ENCODE measurements at places on chromosomes 4 and X.

DNA sequence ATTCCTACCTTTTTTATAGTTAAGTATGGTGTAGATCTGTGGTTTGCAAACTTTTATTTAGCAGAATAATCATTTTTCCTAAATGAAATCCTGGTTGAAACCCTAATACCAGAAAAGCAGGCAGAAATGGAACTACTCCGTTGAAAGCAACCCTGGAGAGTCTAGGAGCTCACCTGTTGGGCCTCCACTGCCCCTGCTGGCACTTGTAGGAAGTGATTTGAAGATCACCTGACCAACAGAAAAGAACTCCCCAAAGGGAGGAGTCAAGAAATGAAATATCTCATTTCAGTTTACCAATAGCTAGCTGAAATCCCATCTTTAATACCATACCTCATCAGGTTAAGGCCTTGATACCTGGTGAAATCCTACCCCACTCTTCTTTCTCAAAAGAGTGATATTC lies 277.1 kb downstream of the KLHL13 start:
- no peak for DNase-seq

DNA sequence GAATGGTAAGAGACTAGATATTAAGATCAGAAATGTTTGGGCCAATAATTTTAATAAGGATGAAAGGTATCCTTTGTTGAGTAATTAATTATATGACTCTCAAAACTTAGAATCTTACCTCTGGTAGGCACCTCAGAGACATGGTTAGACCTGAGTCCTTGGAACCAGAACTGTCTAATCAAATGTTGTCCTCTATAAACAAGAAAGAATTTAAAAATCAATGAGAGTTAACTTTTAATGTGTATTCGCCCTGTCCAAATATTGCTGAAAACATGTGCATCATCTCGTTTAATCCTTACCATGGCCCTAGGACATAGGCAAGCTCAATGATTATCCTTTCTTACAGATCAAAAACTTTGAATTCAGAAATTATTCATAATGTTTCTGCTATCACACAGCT lies 24.0 kb upstream of the NUDT11 start:
- DNase-seq, result no peak

DNA sequence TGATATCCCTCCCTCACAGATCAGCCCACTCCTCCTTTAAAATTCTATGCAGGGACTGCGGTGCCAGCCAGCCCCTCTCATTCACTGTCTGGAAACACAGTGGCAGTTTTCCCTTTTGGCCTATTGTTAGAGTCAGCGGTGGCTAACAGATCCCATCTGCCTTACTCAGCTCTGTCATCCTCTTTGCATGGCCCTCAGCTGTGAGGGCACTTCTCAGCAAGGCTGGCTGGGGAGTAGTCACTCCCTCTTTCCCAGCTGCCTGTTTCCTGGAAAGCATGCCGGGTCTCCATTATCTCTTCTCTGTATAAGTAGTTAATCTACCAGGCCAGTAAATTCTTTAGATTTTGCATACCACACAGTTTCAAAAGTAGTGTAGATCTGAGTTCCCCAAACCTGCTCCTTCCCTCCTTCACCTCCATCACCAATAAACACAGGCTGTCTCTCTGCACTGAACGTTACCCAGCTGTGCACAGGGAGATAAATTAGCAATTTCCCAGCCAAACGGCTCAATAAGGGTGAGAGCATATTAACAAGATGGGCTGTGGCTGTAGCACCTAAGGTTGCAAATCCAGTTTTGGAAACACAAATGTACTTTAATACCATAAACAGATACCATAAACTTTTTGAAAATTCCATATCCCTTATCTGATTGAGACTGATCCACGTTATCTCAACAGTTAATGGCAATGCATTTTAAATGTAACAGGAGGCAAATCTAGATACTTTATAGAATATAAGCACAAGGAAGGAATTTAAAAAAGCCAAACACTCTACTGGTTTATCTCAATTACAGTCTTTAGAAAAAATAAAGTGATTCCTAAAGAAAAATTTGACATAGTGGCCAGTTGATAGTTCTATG lies 229.3 kb downstream of the ANKRD50 start:
- no peak for DNase-seq

DNA sequence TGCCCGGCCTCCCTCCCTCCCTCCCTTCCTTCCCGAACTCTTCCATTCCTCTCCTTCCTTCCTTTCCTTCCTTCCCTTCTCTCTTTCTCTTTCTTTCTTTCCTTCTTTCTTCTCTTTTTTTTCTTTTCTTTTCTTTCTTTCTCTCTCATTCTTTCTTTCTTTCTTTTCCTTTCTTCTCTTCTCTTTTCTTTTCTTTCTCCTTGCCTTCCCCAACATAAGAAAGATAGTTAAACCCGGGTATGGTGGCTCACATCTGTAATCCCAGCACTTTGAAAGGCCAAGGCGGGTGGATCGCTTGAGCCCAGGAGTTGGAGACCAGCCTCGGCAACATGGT lies 25.4 kb downstream of the NSD2 start:
- no peak for DNase-seq

DNA sequence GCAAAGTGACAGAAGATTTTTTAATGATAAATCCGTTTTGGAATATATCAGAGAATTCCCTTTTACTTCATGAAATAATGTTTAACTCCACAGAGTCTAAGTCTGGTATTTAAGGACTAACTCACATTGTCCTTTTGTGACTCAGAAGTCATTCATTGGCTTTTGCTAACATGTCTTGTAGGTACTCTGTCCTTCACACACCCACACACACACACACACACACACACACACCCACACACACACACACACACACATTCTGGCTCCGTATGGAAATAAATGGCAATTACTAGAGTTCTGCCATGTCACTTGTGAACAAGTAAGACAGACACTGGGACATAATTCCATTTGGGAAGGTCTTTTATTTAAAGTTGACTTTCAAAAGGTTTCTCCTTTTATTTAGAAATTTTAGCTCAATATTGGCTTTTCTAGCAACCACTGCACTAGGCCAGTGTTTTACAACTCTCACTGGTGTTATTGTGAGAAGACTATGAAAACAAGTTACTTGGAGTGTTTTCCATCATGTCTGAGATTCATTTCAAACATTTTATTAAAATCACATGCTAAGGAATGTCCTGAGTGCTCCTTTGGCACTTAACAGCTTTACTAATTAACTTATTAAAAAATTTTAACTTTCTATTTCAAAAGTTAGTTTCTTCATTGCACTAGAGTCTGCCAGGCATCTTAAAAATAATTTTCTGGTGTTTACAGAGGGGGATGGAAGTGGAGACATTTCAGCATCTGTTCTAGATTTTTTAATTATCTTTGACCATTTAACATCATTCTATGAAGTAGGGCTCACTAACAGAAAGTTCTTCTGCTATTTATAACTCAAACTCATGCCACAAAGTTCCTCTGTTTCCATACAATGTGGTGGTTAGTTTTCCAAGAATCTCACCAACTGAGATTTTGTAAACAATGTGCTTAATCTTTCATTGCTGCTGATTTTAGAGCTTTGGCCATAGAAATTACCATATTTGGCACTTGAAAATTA lies 240.3 kb upstream of the GPC4 start:
- no peak for DNase-seq

- DNase-seq, result peak; percentile 54
These were observed 146.8 kb downstream of the PPP3CA start for GRCh38 chr4:101200561-101200960.

- no peak for DNase-seq
These were observed 1131.8 kb downstream of the PCDH7 start for GRCh38 chr4:31851946-31852345.

- no peak for DNase-seq
These were observed 67.5 kb upstream of the GPR34 start for GRCh38 chrX:41621222-41621723.

DNA sequence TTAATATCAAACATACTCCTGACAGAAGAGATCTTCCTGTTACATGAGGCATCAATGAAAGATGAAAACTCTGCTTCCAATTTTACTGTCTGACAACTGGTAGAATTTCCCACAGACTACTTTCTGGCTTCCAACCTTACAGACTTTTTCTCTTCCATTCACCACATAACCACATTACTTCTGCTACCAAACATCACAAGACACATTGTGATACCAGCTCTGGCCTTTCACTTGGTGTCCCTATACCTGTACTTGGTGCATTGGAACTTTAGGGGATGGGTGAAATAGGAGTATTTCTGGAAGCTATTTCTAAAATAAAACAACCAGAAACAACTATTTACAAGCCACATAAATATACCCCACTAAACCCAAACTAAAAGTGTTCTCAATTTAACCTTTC lies 20.5 kb downstream of the AMTN start:
- DNase-seq, result no peak

DNA sequence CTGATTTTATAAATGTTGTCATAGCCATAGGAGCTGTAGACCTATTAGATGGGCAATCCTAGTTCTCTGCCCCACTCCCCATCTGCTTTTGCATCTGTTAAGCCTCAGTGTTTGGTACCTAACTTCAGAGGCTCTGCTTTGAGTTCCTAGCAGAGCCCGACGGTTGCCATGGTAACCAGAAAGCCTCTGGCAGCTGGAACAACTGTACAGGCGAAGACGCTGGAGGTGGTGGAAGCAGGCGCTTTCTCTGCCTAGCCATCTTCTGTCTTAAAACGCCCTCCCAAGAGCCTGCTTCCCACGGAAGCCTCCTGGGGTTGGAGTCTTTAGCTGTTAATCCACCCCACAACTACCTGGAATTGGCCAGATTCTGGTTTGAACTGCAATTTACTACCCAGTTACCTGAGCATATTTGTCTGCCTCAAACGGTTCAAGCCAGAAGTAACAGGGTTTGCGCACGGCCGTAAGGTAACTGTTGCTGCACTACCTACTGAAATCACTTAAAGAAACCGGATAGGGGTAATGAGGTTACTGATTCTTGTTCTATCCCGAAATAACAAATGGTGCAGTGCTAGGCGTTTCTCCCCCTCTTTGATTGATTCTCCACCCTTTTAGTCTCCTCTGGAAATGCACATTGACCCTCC lies 1.0 kb upstream of the GABRG1 start:
- DNase-seq, result peak; percentile 15

DNA sequence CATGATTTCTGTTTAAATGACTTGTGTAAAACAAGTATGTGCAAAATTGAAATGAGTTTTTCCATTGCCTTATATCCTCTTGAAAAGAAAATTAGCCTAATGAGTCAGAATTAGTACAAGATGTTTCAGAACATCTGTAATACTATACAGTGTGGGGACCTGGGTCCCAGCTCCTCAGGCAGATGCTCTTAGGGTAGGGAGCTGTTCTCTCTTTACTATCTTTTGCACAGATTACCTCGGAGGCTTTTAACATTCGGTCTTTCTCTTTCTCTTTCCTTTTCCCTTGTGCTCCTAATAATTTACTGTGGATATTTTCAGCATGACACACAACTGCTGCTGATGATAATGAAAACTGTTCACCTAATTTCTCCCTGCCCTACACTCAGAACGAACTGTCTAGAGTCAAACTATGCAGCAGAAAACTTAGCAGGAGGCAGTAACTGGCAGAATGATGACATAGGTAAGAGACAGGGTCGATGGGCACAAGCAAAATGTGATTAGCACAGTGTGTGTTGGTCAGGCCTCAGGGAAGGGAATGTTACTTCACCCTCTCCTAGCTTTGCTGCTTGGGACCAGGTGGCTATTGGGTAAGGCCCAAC lies 455.3 kb downstream of the PDHA2 start:
- no peak for DNase-seq

DNA sequence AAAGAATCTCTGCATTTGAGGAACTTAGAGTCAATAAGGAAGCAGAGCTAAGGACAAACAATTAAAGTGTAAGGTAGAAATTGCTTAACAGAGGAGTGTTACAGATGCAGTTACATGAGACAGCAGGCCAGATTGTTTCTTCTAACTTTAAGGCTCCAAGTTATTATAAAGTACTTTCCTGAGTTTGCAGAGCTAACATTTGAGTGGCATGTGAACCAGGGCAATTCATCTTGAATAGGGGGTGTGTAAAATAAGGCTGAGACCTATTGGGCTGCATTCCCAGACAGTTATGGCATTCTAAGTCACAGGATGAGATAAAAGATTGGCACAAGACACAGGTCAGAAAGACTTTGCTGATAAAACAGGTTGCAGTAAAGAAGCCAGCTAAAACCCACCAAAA lies 7.6 kb upstream of the LNX1 start:
- no peak for DNase-seq

GRCh38 chr4:86561256-86561655 lies 32.9 kb upstream of the PTPN13 start:
- no peak for DNase-seq

DNA sequence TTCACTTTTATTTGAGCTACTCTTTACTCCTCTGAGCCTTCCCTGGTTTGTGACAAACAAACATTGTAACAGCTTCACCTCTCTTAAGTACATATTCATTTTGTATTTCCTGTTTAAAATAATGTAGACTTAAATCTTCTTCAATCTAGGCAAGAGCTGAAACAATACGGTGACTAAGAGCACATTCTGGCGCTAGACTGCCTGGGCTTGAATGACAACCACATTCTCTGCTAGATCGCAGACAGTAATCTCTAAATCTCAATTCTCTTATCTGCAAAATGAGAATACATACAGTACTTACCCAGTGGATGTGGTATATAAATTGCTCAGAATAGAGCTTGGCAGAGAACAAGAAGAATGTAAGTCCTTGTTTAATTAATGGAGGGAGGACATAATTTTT lies 144.8 kb downstream of the ARAP2 start:
- no peak for DNase-seq

GRCh38 chr4:108644237-108644636 lies 6.2 kb upstream of the OSTC start:
- DNase-seq, result peak; percentile 25

GRCh38 chrX:12966151-12966550 lies 8.8 kb upstream of the TMSB4X start:
- no peak for DNase-seq

- no peak for DNase-seq
These were observed 1254.6 kb downstream of the PCDH18 start for GRCh38 chr4:136277741-136278140.

- no peak for DNase-seq
These were observed 1881.7 kb downstream of the PCDH7 start for GRCh38 chr4:32601848-32602247.

DNA sequence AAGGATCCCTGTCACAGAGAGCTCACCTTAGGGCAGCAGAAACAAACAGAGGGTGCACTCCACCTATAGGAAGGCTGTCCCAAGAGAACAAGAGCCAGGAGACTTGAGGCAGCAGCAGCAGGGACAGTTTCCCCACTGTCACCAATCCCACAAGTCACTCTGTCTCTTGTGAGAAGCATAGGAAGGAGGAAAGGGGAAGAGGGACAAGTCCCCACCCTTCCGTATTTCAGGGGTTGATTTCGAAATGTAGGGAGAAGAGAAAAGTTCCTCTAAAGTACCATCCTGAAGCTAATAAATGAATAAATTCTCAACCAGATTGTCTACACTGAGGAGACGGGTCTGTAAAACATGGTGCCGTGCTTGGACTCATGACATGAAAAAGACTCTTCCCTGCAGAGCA lies 9.5 kb upstream of the TLR8 start:
- DNase-seq, result no peak

DNA sequence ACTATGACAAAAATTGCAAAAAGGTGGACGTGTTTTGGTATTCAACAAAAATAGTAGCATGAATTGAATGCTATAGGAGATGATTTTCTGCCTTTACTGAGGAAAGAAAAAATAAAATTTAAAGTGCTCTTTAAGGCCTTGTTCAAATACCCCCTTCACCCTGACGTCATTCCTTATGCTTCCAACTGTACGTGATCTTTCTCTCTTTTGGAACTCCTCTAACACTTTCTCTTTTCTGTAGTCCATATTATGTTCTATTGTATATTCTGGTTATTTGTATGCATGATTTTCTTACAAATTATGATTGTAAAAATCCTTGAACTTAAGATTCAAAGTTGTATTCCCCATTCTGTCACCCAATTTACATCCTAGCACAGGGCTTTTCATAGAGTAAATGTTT lies 100.5 kb downstream of the POU4F2 start:
- DNase-seq, result no peak
